A172 (cell line): ENCODE measurements at places on chromosomes 12 and 14.
A peak's percentile ranks its signal among the peaks of the same experiment; 100 is the strongest.

- DNase-seq, result no peak
Observed at GRCh38 chr12:2806700-2807099, 5.8 kb upstream of the ITFG2 start.

- no peak for DNase-seq
Observed at GRCh38 chr12:99954724-99955123, 30.0 kb downstream of the ANKS1B start.

DNA sequence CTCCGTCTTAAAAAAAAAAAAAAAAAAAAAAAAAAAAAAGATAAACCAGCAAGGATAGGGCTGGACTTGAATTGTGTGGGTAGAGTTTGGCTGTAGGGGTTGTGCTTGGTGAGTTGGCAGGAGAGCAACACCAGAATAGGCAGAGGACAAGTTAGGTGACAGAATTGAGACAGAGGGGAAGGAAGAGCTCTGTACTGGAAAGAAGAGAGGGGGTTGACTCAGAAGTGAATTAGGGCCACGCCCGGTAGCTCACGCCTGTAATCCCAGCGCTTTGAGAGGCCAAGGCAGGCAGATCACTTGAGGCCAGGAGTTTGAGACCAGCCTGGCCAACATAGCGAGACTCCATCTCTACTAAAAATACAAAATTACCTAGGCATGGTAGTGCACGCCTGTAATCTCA, 6.1 kb upstream of the TMEM30B start:
- DNase-seq, result no peak

- no peak for DNase-seq
Observed at GRCh38 chr12:104964167-104964855, 6.2 kb upstream of the SLC41A2 start.

- DNase-seq, result no peak
Observed at GRCh38 chr12:62522984-62523383, 56.4 kb downstream of the MON2 start.

- DNase-seq, result no peak
Observed at GRCh38 chr12:47849261-47849660, 29.6 kb upstream of the HDAC7 start.

- no peak for DNase-seq
Observed at GRCh38 chr12:14310866-14311265, 54.6 kb upstream of the ATF7IP start.

DNA sequence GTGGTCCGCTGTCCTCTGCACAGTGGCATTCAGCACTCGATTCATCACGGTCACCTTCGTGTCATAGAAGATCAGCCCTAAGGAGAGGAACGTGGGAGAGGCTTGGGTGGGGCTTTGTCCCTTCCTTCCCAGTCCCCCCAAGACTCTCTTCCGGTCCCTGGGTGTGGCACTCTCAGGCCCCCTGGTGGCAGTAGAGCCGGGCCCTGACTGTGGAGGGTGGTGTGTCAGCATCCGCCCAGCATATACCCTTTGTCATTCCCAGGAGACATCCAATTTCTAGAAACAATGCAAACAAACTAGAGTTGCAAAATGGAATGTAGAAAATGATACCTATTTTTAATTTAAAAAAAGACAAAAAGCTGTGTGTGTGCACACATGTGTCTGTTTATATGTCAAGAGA, 45.0 kb downstream of the TRAFD1 start:
- peak; percentile 36 for DNase-seq

DNA sequence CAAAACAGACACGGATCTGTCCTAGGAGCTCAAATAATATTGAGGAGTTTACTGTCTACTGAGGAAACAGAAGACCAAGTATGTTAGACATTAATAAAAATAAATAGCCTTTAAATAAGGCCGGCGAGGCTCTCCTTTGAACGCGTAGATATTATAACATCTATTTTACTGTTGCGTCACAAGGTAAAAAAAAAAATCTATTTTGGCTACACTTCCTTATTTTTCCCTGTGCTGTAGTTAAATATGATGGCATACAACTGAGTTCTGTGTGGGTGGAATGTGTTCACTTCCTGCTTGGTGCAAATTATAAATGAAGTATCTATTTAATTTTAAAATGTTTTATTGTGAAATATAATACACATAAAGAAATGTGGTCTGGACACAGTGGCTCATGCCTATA, 17.2 kb upstream of the RAD52 start:
- no peak for DNase-seq

DNA sequence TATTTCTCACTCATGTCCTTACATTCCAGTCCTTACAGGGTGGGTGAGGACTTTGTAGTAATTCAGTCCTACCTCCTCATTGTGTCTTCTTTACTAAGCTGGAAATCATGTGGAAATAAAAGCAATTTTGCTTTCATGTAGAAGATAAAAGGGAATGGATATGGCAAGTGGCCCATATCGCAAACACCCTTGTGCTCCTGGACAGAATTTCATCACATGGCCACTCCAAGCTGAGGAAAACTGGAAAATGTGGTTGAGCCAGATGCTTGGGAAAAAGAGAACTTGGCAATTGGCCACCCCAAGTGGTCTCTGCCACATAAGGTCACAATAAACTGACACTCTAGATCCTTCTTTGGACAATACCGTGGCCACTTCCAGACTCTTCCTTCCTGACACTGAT, 64.2 kb upstream of the IFNG-AS1 start:
- DNase-seq, result no peak

- no peak for DNase-seq
Observed at GRCh38 chr12:48219631-48220030, 16.5 kb upstream of the OR10AD1 start.

- no peak for DNase-seq
Observed at GRCh38 chr12:128918481-128919260, 65.4 kb downstream of the GLT1D1 start.

- DNase-seq, result no peak
Observed at GRCh38 chr14:104264495-104265265, 126.3 kb downstream of the KIF26A start.

GRCh38 chr12:110677206-110677911, 11.6 kb downstream of the HVCN1 start:
- peak; percentile 10 for DNase-seq

DNA sequence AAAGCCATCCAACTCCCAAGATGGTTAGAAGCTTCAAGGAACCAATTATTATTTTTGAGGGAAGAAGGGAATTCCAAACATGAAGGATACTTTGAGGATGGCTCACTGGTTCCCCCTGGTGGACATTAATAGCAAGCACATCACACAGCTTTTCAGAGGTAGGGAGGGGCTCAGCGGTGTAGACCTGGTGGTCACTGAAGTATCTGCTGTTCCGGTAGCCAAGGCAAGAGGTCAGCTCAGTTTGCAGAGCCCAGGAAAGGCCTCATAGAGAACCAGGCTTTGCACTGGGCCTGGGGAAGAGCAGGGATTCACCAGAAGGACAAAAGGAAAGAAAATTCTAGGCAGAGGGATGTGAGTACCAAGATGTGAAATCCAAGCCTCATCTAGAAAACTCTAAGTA, 118.7 kb downstream of the KSR2 start:
- DNase-seq, result peak; percentile 43

- no peak for DNase-seq
Observed at GRCh38 chr12:111185889-111186227, 183.0 kb downstream of the PHETA1 start.

- DNase-seq, result no peak
Observed at GRCh38 chr12:15088105-15088504, 115.3 kb downstream of the PDE6H start.

DNA sequence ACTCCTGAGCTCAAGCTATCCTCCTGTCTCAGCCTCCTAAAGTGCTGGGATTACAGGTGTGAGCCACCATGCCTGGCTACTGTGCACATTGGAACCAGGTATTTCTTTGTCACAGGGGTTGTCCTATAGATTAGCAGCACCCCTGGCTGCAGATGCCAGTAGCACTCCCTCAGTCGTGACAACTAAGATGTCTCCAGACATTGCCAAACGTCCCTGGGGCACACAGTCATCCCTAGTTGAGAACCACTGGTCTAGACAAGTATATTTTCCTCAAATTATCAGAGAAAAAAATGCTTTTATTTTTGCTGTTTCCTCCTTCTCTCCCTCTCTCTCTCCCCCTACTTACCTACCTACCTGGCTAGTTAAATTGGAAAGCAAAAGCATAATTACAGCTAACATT, 17.9 kb upstream of the P2RX7 start:
- DNase-seq, result no peak

DNA sequence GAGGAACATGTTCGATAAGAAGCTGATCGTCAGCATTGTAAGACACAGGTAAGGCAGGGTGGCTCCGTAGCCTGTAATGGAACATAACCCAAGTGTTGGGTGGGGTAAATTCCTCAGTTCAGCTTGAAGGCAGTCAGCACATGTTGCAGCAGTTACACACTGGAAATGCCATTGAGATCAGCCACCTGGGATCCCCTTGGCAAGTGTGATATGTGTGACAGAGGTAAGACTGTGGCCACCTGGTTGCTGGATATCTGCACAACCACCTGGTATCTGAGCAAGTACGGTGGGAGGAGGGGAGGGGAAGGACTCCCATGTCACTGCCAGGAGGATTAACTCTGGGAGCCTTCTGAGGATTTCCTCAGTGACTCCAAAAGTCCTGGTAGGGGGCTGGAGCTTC, 158.0 kb upstream of the CAND1 start:
- DNase-seq, result no peak

DNA sequence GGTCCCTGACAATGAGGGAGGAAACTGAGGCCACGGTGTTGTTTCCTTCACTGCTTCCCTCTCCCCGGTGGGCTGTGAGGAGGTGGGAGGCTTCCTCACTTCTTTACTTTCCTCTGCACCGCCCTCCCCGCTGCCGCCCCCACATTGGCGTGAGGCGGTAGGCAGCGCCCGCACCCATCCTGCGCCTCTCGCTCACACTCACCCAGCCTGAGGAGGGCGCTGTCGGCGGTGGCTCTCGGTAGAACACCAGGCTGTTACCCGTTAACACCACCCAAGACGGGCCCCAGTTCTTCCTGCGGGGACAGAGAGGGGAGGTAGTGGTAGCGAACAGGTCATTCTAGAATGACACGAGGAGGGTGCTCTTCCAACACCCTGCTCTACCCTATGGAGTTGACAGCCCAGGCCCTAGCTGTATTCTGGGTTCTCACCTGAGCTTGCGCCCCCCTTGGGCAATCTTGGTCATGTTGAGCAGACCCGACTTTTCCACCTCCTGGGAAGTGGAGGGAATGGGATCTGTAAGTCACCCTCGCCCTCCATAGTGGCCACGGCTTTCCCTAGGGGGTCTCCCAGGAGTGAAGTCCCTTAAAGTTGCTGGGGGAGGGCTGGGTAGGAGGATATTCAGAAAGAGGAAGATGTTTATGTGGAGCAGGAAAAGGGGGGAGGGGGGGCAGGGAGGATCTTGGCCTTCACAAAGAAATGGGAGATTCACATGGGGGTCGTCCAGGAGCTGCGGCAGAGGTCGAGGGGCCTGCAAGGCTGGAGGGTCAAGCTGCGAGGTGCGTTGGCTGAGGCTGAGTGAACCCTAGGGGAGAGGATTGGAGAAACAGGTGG, 3.3 kb downstream of the ARHGAP9 start:
- DNase-seq, result no peak

- peak; percentile 80 for DNase-seq
Observed at GRCh38 chr12:65430571-65431306, 152.3 kb downstream of the MSRB3 start.

- no peak for DNase-seq
Observed at GRCh38 chr14:65287264-65288131, 125.0 kb upstream of the FUT8 start.

DNA sequence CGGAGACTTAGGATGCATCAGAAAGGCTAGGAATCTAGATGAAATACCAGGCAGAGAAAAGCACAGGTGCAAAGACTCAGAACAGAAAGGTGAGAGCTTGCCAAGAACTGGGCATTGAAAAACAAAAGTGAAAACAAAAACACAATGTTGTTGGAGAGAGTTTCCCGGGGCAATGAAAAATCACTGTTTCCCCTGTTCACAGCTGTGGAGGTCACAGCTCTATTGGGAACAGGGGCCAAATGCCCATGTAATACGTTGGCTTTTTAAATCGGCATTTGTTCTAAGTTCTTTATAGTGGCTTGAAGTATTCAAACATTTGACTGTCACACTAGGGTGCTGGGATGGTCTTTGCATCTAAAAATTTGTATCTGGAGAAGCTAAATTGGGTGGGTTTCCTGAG, 108.3 kb downstream of the SLC15A4 start:
- no peak for DNase-seq
